Activated naive CD8-positive, alpha-beta T cell treated with anti-CD3 and anti-CD28 coated beads, Interleukin-2, amount 50 U/mL, for 24 hours (primary cell): ENCODE measurements at places on chromosomes 4 and X.

GRCh38 chr4:16626945-16627344, 271.5 kb downstream of the LDB2 start:
- no peak for DNase-seq

GRCh38 chr4:61143461-61143860, 56.7 kb upstream of the ADGRL3 start:
- no peak for DNase-seq

DNA sequence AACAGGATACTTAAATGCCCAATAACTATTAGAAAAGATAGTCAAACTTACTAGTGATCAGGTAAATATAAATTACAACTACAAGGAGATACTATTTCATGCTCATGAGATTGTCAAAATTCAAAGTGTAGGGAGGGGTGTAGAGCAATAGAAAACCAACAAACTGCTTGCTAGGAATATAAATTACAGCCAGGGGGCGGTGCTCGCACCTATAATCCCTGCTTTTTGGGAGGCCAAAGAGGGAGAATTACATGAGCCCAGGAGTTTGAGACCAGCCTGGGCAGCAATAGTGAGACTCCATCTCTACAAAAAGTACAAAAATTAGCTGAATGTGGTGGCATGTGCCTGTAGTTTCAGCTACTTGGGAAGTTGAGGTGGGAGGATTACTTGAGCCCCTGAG, 556.5 kb upstream of the NR3C2 start:
- DNase-seq = no peak

DNA sequence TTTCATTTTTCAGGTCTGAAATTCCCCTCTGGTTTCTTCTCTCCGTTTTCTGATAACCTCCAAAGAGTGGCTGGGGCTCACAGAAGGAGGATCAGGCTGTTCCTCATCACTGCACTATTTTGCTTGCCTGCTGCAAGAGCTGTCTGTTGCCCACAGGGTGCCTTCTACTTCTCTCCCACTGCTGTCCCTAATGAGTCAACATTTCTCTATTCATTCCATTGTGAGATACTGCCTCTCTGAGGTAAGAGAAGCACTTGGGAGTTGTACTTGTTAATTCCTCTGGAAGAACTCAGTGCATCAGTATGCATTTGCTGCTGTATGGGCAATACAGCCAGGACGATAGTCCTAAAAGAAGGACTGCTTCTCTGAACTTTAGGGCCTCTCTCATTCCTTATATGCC, 34.8 kb downstream of the CT47B1 start:
- DNase-seq = no peak

- no peak for DNase-seq
Measured at GRCh38 chr4:182801636-182802035, 115.5 kb downstream of the DCTD start.

- DNase-seq = no peak
Measured at GRCh38 chr4:74768857-74769525, 25.3 kb downstream of the BTC start.

- no peak for DNase-seq
Measured at GRCh38 chr4:187469627-187470026, 525.9 kb upstream of the ZFP42 start.

DNA sequence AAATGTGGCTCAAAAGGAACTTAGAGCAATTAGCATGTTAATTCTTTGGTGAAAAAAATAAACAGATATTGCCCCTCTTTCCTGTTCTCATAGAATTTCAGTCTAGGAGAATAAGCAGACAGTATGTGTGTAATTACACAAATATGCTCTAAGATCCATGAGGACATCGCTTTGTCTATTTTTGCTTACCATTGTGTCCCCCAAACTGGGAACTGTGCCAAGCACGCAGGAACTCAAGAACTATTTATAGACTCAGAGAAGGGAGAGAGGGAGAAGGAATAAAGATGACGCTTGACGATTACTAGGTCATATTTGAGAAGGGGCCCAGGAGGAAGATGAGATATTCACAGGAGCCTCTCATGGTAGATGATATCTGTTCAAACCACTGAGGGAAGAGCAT, 692.6 kb downstream of the RAB28 start:
- DNase-seq = no peak

- no peak for DNase-seq
Measured at GRCh38 chrX:11309220-11309619, 16.0 kb downstream of the AMELX start.

- no peak for DNase-seq
Measured at GRCh38 chrX:153968754-153969124, 2.9 kb downstream of the HCFC1 start.

DNA sequence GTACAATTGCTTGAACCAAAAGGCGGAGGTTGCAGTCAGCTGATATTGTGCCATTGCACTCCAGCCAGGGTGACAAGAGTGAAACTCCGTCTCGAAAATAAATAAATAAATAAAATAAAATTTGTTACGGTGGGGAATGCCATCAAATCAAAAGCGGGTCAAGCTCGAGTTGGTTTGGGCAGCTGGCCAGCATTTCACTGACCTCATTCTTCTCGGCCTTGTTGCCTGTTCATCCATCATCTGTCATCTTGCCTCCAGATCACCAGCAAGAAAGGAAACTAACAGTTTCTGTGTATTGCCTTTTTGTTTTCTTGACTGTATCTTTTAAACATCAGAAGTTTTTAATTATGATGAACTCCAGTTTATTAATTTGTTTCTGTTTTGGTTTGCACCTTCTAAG, 31.5 kb upstream of the KLHL2 start:
- no peak for DNase-seq

DNA sequence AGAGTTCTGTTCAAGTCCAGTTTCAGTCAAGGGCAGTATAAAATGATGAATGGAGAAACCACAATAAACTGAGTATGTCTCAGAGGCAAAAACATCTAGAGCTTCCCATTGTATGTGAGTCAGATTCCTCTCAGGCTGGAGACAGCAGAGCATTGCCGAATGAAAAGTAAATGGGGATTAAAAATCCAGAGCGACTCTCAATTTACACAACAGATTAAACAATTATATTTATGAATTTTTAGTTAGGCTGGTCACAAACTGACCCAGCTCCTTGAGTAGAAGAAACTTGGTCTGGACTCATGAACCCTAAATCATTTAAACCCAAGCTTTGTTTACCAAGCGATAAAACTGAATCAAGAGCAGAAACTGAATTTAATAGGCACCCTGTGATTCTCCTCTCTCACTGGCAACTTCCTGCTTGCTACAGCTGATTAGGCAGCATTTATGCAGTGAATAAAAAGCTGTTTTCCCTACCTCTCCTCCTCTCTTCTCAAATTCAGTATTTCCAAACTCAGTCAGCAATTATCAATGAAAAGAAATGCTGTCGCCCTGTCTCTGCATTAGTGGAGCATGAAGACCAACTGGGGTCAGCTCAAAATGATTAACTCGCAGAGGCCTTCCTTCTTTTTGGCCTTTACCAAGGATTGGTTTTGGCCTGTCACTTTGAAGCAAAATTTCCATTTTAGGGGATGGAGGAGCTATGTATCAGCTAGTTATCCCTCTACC, 568.0 kb downstream of the PDHA2 start:
- no peak for DNase-seq

DNA sequence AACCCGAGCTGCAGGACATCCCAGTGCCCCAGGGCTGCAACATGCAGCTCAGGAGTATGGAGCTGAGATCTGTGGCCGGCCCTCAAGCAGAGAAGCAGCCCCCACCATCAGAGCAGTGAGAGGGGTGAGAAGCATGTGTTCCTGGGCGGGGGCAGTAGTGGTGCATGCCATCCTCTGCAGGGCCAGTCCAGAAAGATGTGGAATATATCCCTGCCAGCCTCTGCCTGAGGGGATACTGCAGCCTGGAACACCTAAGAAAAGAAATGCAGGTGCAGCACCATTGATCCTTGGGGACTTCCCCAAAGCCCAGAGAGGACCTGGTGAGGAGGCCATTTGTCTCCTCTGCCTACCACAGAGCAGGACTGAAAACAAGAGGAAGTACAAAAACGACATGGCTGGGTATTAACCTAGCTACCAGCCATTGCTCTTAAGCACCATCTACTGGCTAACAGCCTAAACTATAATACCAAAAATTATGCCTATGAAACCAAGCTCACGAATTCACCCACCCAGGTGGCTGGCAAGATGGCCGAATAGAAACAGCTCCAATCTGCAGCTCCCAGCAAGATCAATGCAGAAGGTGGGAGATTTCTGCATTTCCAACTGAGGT, 158.8 kb downstream of the ADGRA3 start:
- DNase-seq = no peak

GRCh38 chr4:40055511-40055862, 1.2 kb upstream of the N4BP2 start:
- DNase-seq = peak; percentile 54

DNA sequence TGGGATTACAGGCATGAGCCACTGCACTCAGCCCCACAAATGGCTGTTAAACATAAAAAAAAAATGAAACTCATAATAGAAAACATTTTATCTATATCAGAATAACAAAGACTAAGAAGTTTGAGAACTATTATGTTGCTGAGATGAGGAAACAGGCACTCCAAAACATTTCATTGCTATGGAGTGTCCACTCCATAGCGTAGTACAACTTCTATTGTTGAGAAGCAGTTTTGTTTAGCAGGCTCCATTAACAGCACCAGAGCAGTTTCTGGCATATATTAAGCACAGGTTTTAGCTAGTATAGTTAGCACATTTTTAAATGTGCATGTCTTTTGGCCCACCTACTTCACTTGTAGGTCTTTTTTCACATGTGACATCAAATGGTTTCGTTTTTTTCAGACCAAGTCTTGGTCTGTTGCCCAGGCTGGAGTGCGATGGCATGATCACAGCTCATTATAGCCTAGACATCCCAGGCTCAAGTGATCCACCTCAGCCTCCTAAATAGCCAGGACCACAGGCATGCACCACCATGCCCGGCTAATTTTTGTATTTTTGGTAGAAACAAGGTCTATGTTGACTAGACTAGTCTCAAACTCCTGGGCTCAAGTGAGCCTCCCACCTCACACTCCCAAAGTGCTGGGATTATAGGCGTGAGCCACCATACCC, 5.8 kb downstream of the HMGB2 start:
- no peak for DNase-seq

DNA sequence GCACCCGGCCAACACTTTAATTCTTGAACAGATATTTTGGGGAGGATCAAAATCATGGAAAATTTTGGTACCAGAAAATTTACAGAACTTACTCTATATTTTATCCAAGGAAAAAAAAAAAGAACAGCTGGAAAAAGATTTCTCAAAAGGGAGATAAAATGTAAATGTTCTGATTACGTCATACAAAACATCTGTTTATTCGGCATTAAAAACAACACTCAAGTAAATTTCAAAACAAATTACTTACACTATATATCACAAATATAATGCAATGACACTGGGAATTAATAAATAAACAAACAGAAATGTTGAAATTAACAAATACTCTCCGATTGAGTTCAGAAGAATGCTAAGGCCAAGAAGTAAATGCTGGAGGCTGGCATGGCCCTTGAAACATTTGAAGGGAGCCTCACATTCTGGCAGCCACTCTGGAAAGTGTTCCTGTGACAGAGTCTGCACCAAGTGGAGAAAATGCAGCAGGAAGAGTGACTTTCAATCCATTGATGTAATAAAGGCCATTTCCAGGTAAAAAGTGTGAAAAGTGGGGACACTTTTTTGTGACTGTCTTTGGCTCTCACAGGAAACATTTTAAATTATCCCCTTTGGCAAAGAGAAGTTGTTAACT, 486.0 kb upstream of the CTSO start:
- DNase-seq = no peak

- DNase-seq = no peak
Measured at GRCh38 chrX:13212191-13212651, 107.6 kb downstream of the ATXN3L start.

DNA sequence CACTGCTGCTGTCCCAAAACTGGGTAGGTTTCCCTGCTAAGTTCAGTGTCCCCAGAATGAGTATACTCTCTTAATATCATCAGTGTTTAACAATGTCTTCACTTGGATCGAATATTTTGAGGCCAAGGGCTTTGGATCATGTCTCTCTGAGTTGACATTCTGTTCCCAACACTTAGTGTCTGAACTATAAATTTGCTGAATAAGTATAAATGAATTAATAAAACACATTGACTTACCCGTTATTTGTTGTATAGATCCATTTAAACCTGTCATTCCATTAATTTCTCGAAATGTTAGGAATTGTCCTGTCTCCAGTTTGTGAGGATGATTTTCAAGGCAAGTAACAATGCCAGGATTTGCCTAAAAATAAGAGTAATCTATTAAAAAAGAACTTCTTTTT, 32.6 kb downstream of the UBA6 start:
- DNase-seq = no peak

GRCh38 chr4:52861879-52862616, at the start of gene RASL11B:
Gene RASL11B, plus strand, starts transcription at chr4:52862317. Its CDS starts 191 bp downstream, at chr4:52862508.
- DNase-seq = peak; percentile 85

DNA sequence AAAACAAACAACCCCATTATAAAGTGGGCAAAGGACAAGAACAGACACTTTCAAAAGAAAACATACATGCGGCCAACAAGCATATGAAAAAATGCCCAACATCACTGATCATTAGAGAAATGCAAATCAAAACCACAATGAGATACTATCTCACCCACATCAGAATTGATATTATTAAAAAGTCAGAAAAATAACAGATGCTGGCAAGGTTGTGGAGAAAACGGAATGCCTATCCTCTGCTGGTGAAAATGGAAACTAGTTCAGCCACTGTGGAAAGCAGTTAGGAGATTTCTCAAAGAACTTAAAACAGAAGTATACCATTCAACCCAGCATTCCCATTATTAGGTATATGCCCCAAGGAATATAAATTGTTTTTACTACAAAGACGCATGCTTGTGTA, 112.5 kb downstream of the JADE1 start:
- DNase-seq = no peak

DNA sequence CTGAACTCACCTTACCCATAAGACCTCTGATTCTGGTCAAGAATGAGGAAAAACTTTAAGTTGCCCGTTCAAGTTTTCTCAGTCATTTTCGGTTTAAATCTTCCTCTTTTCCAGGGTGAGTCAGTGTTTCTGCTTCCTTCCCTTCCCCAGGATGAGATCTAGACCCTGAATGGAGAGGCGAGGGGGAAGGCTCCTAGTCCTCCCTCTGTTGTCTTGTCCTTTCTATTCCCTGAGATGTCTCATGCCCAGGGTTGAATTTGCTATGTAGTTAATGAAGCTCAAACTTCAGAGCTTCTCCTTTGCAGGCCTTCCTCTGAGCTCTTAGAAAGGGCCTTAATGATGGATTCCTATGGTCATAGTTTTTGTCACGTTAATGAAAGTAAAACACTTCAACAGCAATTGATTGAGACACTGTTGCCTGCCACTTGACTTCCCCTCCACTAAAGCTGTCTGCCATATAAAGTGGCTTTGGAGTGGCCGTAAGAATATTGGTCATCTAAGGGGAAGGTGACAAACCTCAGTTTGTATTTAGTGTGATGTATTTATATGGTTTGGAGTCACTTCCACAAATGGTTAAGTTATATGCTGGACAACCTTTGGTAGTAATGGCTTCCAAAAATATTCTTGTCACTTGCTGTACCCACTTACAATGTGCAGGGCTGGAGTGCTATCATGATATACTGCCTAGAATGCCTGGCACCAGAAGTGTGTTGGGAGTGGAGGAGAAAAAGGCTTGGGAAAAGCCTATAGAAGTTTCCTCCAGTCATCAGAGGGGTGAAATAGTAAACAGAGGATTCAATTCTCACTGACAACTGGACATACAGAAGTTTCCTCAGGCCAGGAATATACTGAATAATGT, 24.3 kb upstream of the GPRIN3 start:
- DNase-seq = no peak

- no peak for DNase-seq
Measured at GRCh38 chr4:71526637-71527406, 188.0 kb downstream of the SLC4A4 start.
